Retinal pigment epithelial cell (primary cell): ENCODE measurements at places on chromosomes 3 and 15.

DNA sequence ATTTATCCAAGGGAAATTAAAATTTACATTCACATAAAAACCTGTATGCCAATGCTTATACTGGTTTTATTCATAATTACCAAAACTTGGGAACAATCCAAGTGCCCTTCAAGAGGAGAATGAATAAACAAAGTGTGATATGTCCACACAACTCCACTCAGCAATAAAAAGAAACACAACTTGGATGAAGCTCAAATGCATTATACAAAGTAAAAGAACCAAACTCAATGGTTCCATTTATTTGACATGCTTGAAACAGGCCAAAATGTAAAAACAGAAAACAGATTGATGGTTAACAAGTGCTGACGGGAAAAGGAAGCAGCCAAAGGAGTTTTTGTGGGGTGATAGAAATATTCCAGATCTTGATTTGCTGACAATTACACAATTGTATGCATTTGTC lies 23.5 kb downstream of the OCA2 start:
- DNase-seq: no peak

GRCh38 chr3:47370887-47371697 lies 9.7 kb upstream of the PTPN23 start:
- no peak for DNase-seq

- DNase-seq: no peak
Measured at GRCh38 chr3:131702146-131702545, 199.4 kb upstream of the MRPL3 start.

GRCh38 chr3:101902041-101902440 lies 52.7 kb downstream of the NFKBIZ start:
- peak; percentile 11 for DNase-seq

- no peak for DNase-seq
Measured at GRCh38 chr15:38563723-38564519, 693 bp downstream of the RASGRP1 start.

- no peak for DNase-seq
Measured at GRCh38 chr15:22257047-22258008, 177.0 kb downstream of the OR4M2 start.

DNA sequence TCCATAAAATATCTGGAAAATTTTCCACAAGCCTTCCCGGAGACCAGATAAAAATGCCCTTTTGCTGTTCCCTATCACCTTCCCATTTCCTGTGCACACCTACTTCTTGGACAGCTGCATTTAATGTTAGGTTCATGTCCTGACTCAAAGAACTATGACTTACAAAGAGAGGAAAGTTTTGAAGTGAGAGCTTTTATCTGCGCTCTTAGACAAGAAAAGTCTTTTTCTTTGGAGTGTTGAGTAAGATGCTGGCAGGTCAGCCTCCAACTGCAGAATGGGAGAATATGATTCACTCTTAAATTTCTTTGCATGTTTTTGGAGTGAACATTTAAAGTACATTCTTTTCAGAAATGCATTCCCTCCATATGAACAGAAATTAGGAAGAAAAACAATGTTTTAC lies 147.3 kb upstream of the DPH6 start:
- no peak for DNase-seq

GRCh38 chr15:69686626-69687025 lies 234.0 kb downstream of the RPLP1 start:
- DNase-seq: no peak

DNA sequence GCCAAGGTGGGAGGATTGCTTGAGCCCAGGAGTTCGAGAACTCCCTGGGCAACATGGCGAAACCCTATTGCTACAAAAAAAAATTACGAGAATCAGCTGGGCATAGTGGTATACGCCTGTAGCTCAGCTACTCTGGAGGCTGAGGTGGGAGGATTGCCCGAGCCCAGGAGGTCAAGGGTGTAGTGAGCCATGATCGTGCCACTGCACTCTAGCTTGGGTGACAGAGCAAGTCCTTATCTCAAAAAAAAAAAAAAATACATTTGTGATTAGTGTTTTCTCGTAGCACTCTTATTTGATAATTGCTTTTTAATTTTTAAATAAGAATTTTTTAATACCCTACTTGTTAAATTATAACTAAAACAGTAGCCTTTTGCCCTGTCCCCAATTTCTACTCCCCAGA lies 18.4 kb downstream of the IREB2 start:
- DNase-seq: no peak

- no peak for DNase-seq
Measured at GRCh38 chr3:183527428-183528379, 27.8 kb downstream of the KLHL6 start.

DNA sequence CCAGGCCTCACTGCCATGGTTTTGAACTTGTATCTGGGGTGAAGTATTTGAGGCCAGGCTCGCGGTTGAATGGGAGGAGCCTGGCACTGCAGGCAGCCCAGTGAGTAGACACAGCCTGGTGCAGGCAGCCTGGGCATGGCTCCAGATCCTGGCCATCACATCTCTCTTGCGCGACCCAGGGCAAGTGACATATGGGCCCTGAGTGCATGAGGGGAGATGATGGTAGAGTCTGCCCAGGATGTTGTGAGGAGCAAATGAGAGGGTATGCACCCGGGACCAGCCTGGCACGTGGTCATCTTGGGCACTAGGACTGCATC lies 103.5 kb downstream of the TBC1D2B start:
- DNase-seq: no peak

- DNase-seq: no peak
Measured at GRCh38 chr3:142353571-142353970, 94.3 kb downstream of the XRN1 start.

GRCh38 chr3:113310960-113311359 lies 99.6 kb downstream of the BOC start:
- no peak for DNase-seq

DNA sequence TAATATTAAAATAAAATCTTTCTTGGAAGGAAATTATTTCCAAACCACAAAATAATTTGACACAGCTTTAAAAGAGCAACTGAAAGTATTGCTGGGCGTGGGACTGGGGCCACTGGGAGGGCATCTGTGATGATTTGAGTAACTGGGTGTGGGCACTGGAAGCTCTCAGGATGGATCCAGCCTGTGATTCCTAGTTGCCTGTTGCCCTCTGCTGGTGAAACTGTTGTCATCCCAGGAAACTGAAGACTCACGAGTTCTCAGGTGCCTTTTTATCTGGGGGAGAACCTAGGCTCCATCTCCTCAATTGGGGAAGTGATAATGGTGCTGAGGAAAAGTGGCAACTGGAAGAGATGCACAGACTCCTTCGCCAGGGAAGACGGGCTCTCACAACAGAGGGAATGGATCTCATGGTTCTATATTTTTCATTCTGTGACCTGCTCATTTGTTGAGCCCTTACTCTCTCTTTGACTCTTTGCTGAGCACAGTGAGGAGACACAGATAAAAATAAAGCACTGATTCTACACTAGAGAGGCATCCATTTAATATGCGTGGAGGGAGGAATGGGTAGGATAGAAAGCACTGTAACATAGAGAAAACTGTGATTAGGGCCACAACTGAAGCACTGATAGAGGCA lies 61.6 kb downstream of the TPRG1 start:
- DNase-seq: peak; percentile 24

DNA sequence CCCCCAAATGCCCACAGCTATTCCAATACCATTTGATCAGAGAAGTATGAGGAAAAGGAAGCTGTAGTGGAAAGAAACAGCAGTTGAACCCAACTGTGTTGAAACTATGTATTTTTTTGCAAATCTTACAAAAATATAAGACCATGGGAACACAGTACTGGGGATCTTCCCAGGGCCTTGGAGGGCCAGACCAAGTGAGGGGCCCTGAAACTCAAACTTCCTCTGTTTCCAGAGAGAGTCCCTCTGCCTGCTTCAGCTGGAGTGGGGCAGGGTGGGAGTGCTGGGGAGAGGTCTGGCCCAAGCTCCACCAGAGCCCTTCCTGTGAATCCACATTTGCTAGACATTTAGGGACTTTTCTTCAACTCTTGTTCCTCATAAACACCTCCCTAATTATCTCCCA lies 263.9 kb downstream of the CHST2 start:
- no peak for DNase-seq

DNA sequence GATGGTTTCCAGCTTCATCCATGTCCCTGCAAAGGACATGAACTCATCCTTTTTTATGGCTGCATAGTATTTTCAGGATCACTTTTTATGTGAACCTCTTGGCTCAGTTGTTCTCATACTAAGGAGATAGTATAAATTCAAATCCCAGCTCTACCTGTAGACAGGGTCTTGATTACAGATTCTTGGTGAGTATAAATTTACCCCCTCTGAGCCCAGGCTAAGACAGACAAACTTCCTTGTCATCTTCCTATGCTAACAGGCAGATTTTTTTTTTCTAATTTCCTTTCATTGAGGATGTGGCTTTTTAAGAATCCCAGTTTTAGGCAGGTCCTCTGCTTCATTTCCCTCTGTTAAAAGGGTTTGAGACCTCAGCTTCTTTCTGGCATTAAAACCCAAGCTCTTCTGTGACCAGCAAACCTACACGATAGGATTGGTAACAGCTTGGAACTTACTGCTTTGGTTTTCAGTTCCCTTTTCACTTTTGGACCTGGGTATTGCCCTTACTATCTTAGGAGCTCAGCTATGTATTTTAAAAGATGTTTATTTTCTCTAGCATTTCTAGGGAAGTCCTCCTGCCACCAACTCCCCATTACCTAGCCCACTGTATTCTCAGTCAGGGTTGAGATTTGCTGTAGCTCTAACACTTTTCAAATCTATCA lies 72.5 kb downstream of the VPS8 start:
- no peak for DNase-seq

DNA sequence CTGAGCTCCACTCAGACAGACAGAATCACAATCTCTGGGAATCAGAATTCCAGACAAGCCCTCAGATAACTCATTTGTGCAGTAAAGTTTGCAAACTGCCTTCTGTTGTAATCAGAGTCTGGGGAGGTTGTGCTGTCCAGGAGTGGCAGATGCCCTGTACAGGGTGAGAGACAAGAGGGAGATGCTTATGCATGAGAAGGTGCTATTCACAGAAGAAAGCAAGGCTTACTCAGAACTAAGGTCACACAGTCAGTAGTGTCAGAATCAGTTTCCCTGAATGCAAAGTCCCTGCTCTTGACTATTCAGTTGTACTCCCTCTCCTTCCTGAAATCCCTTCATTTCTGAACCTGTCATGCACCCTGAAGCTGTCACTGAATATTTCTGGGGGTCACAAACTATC lies 43.7 kb downstream of the SRPRB start:
- DNase-seq: no peak

DNA sequence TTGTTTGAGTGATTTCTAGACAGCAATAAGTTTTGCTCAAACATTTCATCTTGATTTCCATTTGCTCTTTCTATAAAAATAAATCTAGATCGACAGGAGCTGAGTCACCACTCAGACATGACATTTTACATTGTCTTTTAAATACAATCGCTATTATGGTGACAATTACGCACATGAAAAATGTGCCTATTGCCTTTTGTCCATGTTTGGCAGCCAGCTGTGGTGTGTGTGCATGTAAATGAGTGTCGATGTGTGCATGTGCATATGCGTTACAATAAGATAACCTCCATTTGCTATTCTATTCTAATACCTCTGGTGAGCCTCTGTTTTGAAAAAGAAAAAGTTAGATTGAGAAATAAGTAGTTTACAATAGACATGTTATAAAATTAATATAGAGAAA lies 89.7 kb upstream of the GRM7 start:
- DNase-seq: no peak

GRCh38 chr3:60081381-60082095 lies 1031.7 kb upstream of the CFAP20DC start:
- DNase-seq: no peak

GRCh38 chr3:164984947-164985346 lies 93.3 kb downstream of the SI start:
- no peak for DNase-seq

DNA sequence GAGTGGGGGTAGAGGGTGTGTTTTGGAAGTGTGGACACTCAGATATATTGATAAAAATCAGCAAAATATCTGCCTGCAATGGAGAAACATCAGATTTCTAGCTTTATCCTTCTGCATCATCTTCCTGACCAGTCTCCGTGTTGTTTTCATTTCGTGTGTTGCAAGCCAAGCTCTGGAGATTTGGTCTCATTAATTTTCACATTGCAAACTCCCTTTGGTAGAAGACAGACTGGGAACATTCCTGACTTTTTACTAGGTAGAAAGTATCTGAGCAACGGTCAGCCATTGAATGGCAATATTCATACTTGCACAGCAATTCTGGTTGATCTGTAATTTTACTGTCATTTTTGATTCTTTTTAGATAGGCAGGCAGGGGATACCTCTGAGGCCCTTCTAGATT lies 30.4 kb downstream of the FSTL1 start:
- no peak for DNase-seq

GRCh38 chr3:150721285-150722130 lies 17.8 kb upstream of the ERICH6 start:
- DNase-seq: no peak

- no peak for DNase-seq
Measured at GRCh38 chr3:98513091-98513511, 9.6 kb downstream of the CLDND1 start.

- DNase-seq: no peak
Measured at GRCh38 chr3:23576379-23576959, 229.3 kb upstream of the UBE2E1 start.

- no peak for DNase-seq
Measured at GRCh38 chr15:29550834-29551465, 271.3 kb downstream of the TJP1 start.

DNA sequence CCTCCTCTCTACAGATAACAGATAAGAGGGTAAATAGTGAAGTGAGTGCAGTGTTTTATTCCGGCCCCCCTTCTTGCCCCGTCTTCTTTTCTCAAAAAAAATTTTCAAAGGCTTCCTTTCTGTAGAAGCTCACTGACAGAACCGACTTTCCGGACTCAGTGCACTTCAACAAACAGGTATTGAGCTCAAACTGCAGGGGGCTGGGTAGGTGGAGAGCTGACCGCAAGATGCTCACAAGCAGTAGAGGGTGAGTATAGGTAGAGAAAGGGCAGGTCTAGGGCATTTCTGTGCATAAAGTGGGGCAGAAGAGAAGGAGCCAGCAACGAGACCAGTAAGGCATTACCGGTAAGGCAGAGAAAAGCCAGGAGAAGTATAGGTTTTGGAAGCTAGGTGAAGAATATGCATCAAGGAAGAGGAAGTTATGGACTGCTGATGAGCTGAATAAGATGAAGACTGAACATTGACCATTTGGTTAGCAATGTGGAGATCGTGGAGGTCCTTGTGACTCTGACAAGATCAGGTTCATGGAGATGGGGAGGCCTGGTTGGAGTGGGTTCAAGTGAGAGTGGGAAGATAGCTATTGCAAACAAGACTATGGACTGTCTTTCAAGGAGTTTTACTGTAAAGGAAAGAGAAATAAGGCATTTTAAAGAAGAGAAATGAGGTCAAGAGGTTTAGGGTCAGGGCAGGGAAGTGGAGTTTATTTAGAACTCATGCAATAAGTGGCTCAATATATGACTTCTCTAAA lies 97.4 kb downstream of the ST6GAL1 start:
- DNase-seq: no peak

GRCh38 chr3:37981348-37981664 lies 9.3 kb upstream of the VILL start:
- DNase-seq: no peak

GRCh38 chr3:38327335-38328009 lies 19.1 kb upstream of the XYLB start:
- no peak for DNase-seq
